ENCODE measurements at places on chromosomes 16 and 17.

GRCh38 chr17:40577611-40578065 is 12.4 kb upstream of the CCR7 start:
- no peak for DNase-seq

- DNase-seq, result no peak
Observed at GRCh38 chr16:85276721-85277120, 164.4 kb upstream of the CIBAR2 start.

DNA sequence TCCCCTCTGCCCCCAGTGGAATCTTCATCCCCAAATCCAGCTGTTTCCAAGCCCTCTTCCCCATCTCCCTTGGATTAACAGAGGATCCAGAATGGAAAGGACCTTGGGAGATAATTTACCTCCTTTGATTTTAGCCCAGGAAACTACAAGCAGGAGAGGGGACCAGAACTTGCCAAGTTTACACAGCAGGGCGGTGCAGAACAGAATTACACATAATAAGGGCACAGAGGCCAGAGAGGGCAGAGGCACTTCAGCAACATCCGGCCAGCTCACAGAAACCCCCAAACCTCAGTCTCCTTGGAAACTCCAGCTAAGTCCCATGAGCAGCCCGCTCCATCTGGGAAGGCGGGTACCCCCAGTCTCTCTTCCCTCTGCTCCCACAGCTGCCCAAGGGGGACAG is 27.2 kb downstream of the PEMT start:
- DNase-seq, result no peak

DNA sequence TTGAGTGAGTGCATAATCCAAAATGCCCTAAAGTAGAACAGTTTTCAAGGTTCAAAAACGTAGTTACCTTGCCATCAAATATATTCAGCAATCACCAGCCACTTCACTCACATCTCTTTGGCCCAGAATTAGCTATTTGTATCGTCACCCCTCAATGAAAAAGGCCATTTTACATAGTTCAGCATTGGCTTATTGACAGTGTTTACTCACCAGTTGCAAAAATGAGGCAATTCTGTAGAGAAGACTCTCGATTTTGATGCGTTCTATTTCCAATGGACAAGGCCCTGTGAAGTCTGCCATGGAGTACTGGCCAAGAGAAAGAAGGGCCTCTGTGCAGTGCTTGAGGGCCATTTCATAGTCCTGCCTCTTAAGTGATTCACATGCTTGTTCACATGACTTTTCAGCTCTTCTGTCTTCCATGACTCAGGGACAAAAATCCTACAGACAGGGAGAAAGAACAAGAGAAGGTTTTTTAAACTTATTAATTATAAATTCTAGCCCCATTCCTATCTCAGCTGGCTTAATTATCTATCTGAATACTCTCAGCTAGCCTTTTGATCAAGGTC is 26.5 kb downstream of the HELZ start:
- no peak for DNase-seq

- DNase-seq, result peak; percentile 38
Observed at GRCh38 chr16:19138601-19139000, 24.8 kb downstream of the ITPRIPL2 start.

GRCh38 chr16:58035356-58036170 is 10.0 kb downstream of the MMP15 start:
- DNase-seq, result no peak

DNA sequence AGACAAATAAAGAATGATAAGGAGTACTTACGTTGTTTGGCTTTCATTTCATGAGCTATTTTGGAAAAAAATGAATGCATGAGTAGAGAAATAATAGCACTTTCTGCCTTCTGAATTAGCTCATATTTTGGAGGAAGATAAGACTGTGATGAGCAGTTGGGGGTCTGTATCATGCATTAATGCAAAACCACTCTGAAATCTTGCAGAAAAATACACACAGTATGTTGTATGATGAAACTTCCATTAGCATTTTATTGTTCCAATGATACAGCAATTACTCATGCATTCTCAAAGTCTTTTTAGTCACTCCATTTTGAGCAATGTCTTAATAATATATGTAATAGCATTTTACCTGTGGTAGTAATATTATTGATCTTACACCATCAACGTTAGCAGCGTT is 571.0 kb downstream of the CDH8 start:
- DNase-seq, result no peak

DNA sequence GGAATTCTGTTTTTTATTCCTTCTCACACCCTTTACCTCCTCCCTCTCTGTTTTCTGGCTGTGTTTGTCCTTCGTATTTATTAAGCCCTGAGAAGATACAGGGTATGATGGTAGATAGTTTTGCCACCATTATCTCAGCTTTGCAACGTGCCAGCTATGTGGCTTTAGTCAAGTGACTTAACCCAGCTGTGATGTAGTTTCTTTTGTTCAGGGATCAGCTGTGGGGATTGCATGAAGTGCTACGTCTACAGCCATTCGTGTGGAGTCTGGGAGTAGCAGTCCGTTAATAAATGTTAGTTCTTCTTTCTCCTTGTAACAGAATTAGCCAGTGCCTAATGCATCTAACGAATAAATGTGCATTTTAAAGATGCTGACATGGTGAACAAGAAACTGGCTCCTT is 128.4 kb downstream of the HAPSTR1 start:
- DNase-seq, result no peak

DNA sequence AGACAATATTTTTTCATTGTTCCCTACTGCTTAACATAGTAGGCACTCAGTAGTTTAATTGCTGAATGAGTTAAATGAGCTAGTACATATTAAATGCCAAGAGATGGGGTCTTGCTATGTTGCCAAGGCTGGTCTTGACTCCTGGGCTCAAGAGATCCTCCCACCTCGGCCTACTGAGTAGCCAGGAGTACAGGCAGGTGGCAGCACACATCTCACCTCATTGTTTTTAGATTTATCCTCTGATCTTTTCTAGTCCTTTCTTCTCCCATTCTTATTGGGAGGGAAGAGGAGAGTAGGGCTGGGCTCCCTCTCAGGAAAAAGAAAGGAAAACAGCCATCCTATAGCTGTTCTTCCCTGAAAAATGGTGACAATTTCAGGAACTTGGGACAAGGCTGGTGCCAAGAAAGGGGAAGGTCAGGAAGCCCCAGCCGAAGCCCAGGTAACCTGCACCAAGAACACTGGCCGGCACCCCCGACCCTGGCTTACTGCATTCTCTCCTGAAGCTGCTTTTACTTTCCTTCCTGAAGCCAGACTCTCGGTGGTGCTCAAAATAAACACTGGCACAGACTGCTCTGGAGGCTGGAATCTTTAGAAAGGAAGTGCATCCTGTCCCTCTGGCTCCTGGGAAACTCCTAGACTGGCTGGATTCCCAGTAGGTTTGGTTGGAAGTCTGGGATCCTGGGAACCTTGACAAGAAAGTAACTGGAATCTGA is 2.7 kb downstream of the TNFAIP1 start:
- DNase-seq, result no peak

DNA sequence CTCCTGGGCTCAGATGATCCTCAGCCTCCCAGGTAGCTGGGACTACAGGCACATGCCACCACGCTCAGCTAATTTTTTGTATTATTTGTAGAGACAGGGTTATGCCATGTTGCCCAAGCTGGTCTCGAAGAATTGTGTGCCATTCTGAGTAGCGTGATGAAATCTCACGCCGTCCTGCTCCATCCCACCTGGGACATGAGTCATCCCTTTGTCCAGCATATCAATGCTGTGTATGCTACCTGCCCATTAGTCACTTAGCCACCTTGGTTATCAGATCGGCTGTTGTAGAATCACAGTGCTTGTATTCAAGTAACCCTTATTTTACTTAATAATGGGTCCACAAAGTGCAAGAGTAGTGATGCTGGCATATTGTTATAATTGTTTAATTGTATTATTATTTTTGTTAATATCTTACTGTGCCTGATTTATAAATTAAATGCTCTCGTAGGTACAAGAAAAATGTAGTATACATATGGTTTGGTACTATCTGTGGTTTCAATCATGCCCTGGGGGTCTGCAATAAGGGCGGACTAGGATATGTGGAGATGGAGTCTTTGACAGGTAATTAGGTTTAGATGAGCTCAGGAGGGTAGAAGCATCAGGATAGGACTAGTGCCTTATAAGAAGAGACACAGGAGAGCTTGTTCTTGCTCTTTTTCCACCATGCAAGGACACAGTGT is 26.6 kb upstream of the SLC13A2 start:
- no peak for DNase-seq

DNA sequence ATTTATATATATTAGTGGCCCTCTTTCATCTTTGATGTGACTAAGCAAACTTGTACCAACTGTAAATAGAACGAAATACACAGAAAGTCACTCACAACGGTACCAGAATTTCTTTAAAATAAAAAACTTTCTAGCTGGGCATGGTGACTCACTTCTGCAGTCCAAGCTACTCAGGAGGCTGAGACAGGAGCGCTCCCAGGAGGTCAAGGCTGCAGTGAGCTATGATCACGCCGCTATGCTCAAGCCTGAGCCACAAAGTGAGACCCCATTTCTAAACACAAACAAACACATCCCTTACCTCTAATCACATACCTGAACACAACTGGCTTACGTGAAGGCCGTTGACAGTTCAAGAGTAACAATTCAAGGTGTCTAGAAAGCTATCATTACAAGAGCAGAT is 29.7 kb downstream of the STAT5B start:
- DNase-seq, result no peak

GRCh38 chr17:4175921-4176807 is 33.2 kb downstream of the CYB5D2 start:
- no peak for DNase-seq

DNA sequence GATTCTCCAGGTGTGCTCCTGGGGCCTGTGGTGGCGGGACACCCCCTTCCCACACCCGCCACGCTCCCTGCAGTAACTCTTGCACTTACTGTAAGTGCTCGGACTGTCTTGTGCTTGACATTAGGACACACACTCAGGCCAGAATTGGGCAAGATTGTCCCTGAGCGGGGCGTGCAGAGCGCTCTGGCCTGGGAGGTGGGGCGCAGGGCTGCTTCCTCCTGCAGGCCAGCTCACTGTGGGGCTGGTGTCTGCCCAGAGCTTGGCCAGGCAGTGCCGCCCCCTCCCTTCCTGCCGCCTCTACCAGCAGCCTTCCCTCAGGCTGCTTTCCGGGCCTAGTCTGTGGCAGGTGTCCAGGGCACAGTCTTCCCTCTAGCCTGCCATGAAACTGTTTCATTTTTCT is 6.1 kb upstream of the ATP6V0C start:
- DNase-seq, result no peak

DNA sequence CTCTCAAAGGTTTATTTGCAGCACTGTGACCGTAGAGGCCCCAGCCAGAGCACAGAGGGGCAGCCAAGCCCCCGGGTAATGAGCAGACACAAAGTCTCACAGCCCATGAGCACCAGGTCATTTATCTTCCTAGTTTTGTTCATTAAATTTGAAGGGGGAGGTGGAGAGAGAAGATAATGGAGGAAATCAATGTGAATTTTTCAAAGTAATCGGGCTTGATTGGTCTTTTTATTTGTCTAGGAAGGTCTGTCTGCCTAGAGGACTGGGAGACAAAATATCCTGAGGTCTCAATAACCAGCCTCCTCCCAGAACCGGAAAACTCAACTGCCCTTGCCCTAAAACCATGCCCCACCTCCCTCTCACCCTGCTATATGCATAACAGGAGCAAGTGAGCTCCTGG is 189.0 kb downstream of the SLC39A11 start:
- no peak for DNase-seq

GRCh38 chr16:22330326-22330725 is 33.1 kb downstream of the POLR3E start:
- no peak for DNase-seq

DNA sequence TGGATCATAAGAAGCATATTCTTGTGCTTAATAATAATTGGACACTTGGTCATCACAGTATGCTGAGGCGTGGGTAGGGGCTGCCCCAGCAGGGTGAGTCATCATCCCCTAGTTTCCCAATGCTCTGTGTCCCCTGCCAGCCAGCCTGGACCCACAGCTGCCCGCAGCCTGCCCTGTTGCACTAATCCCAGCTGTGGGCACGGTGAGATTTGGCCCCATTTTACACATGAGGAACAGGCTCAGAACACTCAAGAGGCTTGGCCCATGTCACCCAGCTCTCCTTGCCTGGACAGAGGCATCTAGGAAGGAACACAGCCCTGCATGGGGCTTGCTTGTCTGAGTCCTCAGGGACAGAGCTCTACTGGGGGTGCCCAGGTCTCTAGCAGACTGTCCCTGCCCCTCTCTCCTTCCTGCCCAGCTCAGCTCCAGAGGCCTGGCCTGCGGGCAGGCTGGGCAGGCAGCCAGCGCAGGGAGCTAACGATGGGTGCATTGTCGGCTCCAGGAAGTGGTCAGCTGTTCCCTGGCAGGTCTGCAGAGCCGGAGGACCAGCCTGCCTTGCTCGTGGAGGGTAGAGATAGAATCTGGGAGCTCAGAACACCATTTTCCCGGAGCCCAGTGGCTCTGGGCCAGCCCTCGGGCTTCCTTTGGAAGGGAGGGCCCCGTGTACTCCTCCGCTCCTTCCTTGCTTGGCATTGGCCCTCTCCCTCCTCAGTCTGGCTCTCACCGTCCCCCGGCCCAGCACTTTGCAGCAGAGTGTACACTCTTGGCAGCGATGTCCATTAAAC is 189.4 kb downstream of the RAB11FIP4 start:
- DNase-seq, result no peak

DNA sequence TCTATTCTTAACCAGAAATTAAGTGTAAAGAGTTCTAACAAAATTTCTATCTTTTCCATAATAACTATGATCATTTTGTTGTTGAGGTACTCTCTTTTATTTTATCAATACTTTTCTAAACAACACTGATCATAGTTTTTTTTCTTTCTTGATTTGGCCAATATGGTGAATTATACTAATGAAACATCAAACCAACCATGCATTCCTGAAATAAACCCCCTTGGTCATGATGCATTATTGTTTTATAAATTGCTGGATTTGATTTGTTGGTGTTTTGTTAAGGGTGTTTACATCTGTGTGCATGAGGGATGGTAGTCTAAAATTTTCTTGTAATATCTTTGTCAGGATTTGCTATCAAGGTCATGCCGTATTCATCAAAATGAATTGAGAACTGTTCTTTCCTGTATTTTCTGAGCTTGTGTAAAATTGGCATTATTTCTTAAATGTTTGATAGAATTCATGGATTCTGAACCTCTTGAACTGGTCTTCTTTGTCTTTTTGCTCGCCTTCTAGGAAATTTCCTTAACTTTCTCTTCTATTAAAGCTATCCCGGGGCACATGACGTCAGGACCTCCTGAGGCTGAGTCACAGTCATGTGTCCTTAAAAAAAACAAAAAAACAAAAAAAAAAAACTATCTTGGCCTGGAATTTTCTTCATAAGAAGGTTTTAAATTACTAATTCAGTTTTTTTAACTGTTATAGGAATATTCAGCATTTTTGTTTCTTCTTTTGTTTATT is 3.9 kb upstream of the TRIM25 start:
- no peak for DNase-seq

DNA sequence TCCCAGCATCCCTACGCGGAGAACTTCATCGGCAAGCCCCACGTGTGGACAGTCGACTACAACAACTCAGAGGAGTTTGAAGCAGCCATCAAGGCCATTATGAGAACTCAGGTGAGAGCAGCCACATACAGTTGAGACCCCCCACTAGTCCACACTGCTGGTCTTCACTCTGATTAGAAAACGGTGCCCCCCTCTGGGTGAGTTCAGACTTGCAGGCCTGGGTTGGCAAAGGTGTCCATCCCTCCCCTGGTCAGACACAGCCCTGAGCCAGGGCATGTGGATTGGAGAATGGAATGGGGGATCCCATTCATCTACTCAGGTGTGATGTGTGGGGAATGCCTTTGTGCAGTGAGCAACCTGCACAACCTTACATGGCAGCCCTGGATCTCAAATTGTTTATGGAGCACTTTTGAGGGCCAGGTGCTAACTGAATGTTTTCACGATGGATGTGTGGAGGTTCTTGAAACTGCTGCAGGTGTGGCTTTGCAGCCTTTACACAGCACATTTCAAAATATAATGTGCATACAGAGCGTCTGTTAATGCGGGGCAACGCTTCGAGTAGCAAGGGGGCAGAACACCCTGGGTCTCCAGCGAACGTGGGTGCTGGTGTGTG is 72.6 kb downstream of the MGAT5B start:
- no peak for DNase-seq
